ENCODE measurements at places on chromosomes 16 and 17.

DNA sequence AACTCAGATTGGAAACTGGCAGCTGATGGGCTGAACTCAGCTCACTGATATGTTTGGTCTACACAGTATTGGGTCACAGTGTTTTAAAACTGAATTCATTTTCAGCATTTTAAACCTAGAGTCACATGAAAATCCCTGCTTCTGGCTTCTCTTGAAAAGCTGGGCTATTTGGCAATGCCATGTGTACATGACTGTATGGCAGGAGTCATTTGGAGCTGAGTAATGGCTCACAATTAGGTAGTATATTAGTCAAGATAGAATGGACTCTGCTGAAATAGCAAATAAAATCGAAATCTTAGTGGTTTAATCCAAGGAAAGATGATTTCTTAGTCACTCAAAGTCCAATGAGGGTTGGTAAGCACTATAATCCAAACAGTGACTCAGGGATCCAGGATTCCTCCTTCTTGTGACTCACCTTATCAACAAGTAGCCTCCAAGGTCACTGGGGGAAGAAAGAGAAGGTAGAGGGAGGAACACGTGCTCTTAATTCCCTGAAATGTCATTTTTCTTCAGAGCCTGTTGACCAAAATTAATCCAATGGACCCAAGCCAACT lies 13.9 kb upstream of the PMP22 start:
- no peak for DNase-seq

- DNase-seq, result no peak
Measured at GRCh38 chr17:57257895-57258851, 1.9 kb downstream of the MSI2 start.

- DNase-seq, result no peak
Measured at GRCh38 chr16:6602405-6602804, 730.2 kb upstream of the RBFOX1 start.

GRCh38 chr16:19680881-19681340 lies 37.1 kb downstream of the KNOP1 start:
- no peak for DNase-seq
